NAMALWA (cell line): ENCODE measurements at places on chromosomes 3 and 15.

DNA sequence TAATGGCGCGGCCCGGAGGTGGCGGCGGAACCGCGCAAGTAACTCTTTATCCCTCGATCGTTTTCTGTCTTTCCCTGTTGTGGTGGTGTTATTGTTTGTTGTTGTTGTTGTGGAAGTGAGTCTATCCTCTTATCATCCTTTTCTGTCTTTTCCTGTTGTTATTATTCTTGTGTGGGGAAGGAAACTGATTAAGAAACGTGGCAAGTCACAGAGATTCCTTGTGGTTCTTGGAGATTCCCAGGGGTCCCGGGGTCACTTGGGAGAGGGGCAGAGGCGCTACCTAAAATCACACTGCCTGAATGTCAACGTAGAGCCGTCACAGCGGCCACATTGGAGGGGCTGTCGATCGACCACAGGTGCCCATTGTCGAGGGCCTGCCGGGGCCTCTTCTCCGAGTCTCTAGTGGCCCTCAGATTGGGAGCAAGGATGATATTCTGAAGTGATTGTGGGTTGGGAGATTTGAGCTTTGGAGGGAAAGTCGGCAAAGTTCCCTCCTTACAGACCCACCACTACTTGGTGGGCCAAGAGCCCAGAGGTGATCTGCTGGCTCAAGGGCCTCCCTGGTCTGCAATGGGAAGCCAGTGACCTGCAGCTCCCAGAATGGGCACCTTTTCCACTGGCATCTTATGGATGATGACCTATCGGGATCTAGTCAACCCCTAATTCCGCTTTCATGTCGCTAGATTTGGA is 790 bp downstream of the PARP14 start:
- DNase-seq: no peak

DNA sequence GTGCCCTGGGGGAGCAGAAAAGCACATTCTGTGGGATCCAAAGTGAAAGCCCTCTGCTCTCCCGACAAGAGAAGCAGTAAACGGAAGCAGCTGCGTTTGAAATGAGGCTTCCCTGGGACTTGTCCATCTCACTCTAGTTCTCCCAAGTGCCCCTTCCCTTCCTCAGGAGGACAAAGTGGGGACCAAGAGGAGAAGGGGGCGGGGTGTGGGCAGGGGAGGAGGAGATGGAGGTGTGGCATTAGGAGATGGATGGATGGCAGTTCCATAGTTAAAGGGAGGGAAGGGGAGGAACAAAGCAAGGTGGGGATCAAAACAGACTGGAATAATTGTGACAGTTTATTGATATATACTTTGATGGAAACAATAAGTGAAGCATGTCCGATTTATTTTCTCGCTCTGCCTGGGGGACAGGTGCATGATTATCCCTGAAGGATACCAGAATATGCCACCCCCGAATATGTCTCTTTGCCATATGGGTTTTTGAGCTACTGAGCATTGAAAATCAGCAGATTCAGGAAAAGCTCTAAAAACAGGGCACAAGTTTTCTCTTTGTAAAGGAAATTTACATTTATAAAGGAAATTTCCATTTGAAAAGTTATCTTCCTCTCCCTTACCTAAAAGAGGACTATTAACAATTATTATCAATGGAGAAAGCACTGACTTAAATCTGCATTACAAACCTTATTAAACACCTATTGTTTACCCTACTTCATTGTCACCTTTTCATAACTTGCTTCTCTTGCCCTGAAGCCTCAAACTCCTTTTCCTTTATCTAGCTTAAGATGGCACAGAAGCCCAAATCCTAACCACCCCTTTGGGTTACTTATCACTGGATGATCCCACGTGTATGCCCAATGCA is 58.9 kb upstream of the DAZL start:
- no peak for DNase-seq

GRCh38 chr15:34373951-34374350 is 7.0 kb upstream of the LPCAT4 start:
- DNase-seq: no peak

GRCh38 chr15:59013246-59013873 is 25.9 kb downstream of the RNF111 start:
- no peak for DNase-seq

GRCh38 chr3:122102191-122102935 is 47.2 kb downstream of the CD86 start:
- no peak for DNase-seq

- DNase-seq: no peak
Observed at GRCh38 chr3:169460035-169460434, 203.5 kb downstream of the MECOM start.

GRCh38 chr3:49248840-49249227 is 28.2 kb downstream of the C3orf62 start:
- DNase-seq: peak; percentile 16

- DNase-seq: no peak
Observed at GRCh38 chr3:178353006-178353694, 183.1 kb upstream of the KCNMB2 start.

GRCh38 chr3:12458901-12459300 is 25.4 kb upstream of the TSEN2 start:
- no peak for DNase-seq

DNA sequence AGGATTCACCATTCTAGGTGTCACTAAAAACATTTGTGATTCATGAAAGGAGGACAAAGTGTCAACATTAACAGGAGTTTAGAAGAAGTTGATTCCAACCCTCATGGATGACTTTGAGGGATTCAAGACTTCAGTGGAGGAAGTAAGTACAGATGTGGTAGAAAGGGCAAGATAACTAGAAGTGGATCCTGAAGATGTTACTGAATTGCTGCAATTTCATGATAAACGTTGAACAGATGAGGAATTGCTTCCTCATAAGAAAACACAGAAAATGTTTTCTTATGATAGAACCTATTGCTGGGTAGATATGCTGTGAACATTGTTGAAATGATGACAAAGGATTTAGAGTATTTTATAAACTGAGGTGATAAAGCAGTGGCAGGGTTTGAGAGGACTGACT is 23.5 kb upstream of the ATP2C1 start:
- no peak for DNase-seq

DNA sequence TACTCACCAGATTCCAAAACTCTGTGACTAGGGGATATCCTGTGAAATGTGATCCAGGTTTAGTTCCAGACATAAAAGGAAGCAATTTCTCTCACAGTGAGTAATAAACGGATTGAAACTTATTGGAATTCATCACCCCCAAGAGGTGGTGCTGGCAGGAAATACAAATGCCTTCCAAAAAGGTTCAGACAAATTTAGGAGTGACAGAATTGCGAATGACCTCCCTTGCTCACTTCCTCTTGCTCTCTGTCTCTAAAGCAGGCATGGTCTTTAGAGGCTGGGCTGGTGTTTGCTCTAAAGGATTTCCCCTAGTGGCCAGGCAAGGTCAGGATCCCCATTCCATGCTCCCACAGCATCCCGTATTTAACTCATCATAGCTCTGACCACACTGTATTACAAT is 449.4 kb upstream of the PPP2R3A start:
- DNase-seq: no peak

DNA sequence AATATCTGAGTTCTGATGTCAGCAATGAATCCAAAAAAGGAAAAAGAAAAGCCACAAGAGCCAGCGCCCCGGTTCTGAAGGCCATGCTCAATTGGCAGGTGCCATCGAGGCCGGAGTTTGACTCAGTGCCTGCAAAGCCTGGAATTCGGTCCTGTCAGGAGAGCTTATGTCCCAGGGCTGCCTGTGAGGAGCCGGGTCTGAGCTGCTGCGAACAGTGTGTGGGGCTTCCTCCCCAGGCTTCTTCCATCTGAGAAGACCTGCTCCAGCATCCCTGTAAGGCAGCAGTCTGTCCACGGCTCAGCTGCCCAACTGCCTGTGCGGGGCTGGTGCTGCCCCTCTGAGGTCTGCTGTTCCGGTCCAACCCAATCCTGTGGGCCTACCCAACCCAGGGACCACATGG is 46.1 kb downstream of the ROPN1B start:
- DNase-seq: no peak

DNA sequence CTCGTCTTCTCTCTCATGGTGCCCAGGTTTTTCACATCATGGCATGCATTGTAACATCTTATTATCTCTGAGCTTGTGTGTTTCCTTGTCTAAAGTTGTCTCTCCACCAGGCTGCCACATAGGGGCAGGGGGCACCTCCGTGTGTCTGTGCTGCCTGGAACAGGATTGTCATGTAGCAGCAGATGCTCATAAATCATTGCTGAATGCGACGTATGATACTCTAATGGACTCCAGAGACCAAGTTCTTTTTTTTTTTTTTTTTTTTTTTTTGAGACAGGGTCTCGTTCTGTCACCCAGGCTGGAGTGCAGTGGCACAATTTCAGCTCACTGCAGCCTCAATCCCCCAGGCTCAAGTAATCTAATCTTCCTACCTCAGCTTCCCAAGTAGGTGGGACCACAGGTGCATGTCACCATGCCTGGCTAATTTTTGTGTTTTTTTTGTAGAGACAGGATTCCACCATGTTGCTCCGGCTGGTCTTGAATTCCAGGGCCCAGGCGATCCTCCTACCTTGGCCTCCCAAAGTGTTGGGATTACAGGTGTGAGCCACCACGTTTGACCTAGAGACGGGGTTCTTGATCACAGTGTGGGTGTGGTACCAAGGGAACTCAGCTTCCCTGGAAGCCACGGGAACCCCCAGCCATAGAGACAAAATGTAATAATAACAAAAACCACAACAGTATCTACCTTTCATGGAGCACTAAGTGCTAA is 4.7 kb upstream of the DNASE1L3 start:
- DNase-seq: no peak

- DNase-seq: no peak
Observed at GRCh38 chr3:52062505-52062904, 6.1 kb upstream of the DUSP7 start.

DNA sequence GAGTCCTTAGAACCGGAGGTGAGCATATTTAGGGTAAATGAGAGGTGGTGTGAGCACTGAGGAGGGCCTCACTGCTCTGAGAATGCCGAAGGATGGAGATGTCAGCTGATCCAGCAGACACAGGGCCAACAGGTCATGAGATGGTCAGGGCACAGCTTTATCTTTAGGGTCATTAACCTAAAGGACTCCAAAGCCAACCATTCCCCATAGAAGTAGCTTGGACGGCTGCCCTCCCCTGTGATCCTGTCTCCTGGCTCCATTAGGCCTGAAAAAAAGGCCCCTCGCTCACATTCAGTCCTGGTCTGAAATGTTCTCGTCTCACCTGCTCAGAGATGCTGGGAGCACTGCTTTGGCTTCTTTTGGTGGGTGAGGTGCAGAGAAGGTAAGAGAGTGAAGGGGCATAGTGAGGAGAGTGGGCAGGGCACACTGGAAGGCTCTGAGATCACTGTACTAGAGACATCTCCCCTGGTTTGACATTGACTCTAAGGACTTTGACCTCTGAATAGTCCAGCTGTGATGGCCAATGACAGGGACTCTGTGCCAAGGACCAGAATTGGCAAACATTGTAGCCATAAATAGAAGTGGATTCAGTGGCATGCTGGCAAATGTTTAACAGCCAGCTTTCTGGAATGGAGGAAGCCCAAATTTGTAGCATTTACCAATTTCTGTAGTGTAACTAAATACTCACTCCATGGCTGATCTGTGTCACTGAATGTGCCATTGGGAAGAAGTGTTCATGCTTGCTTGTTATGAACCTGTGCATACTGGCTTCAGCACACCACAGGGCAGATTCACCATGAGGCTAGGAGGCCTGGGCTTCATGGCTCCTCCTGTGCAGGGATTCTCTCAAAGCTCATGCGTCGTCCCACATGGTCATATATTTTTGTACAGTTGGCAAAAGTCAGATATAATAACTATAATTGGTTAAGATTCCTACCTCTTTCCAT is 76.2 kb upstream of the MRPS22 start:
- no peak for DNase-seq

GRCh38 chr3:104291437-104291851 is 1075.3 kb upstream of the ALCAM start:
- DNase-seq: peak; percentile 31

- DNase-seq: no peak
Observed at GRCh38 chr15:45333550-45333949, 44.8 kb downstream of the GATM start.

DNA sequence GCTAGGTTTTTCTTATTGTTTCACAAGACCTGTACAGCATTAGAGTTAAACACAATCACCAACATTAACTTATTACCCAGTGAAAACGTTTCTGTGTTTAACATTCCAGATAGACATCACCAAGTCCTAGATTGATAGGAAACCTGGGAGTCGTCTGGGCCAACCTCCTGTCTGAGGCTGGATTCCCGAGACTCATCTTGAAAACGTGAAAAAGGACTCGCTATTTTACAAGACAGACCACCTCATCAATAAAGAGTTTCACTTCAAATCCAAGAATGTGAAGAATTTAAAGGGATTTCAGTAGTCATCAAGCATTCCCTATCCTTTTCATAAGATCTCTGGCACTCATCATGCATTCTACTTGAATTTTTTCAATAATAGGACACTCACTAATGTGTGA is 626.6 kb downstream of the MCTP2 start:
- DNase-seq: no peak

GRCh38 chr15:52306270-52306669 is 10.7 kb upstream of the MYO5C start:
- no peak for DNase-seq

DNA sequence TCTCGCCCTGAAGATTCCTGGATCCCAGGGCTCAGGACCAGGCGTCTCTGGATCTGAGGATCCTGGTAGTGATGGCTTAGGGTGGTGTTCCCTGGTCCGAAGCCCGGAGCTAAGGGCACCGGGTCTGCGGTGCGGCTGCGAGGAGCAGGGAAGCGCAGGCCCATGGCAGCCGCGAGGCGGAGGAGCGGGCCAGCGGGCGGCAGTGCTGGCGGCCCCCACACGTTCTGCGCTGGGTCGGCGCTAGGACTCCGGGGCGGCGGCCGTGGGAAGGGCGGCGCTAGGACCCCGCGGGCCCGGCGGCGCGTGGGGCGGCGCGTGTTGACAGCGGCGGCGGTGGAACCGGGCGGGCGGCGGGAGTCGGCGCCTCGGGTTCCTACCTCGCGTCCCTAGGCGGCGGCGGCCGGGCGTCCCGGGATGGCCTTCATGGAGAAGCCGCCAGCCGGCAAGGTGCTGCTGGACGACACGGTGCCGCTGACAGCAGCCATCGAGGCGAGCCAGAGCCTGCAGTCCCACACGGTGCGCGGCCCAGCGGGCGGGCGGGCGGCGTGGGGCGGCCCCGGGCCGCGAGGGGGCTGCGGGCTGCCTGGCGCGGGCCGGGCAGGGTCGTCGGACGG is at the start of gene PXK:
Gene PXK, plus strand, starts transcription at position 318 of the 614 bp plus-strand sequence. Its CDS starts 97 bp downstream, at position 415.
- DNase-seq: peak; percentile 60

GRCh38 chr15:53710906-53711305 is 48.6 kb downstream of the WDR72 start:
- DNase-seq: no peak
